ENCODE measurements at places on chromosomes 3 and 15. TPM values are rescaled to one million over a fixed set of nuclear protein-coding genes. Genes with fewer than 3 reads are reported as not detected.

TRIM71 gene
- not detected for total RNA-seq

PAK6 gene
- not detected for total RNA-seq

- DNase-seq = no peak
Measured at GRCh38 chr15:50904211-50904610, 4.3 kb upstream of the AP4E1 start.

- no peak for DNase-seq
Measured at GRCh38 chr3:32595323-32595722, 24.7 kb upstream of the DYNC1LI1 start.

- DNase-seq = no peak
Measured at GRCh38 chr15:70046679-70047369, 50.9 kb downstream of the TLE3 start.
